ENCODE measurements at places on chromosomes 2 and 18. TPM values are rescaled to one million over a fixed set of nuclear protein-coding genes. Genes with fewer than 3 reads are reported as not detected.

CPS1 gene
- total RNA-seq, result 930 TPM

STARD6 gene
- not detected for total RNA-seq

PSMA8 gene
- total RNA-seq, result not detected

IL36A gene
- not detected for total RNA-seq

ARHGAP25 gene
- total RNA-seq, result 6.4 TPM

REG1A gene
- total RNA-seq, result 0.33 TPM

TUBB8B gene
- total RNA-seq, result not detected

MARCHF4 gene
- not detected for total RNA-seq

VIT gene
- 0.09 TPM for total RNA-seq

HRH4 gene
- total RNA-seq, result 0.19 TPM

CNTNAP5 gene
- total RNA-seq, result not detected

FECH gene
- total RNA-seq, result 1,262 TPM

ALLC gene
- total RNA-seq, result 1.3 TPM

ERFE gene
- total RNA-seq, result 14.0 TPM

CFAP65 gene
- not detected for total RNA-seq

UNC80 gene
- under 0.01 TPM for total RNA-seq

RDH14 gene
- total RNA-seq, result 17.4 TPM

MYO3B gene
- under 0.01 TPM for total RNA-seq

PUM2 gene
- total RNA-seq, result 51.5 TPM

TMEM169 gene
- 1.9 TPM for total RNA-seq

UGT1A6 gene
- total RNA-seq, result not detected

RAB17 gene
- 96.5 TPM for total RNA-seq

ADCY3 gene
- total RNA-seq, result 8.4 TPM

SERPINB3 gene
- 0.05 TPM for total RNA-seq

TTR gene
- 295 TPM for total RNA-seq

SPAG16 gene
- 12.7 TPM for total RNA-seq

PROM2 gene
- total RNA-seq, result 1.1 TPM

FOXI3 gene
- not detected for total RNA-seq

SNRNP200 gene
- 75.2 TPM for total RNA-seq

SPATS2L gene
- total RNA-seq, result 31.4 TPM

TYW5 gene
- 6.3 TPM for total RNA-seq

RUFY4 gene
- total RNA-seq, result 0.05 TPM

SERPINB10 gene
- total RNA-seq, result 4.6 TPM

TNFAIP6 gene
- total RNA-seq, result 0.28 TPM

GPR75 gene
- 5.4 TPM for total RNA-seq

TFPI gene
- 109 TPM for total RNA-seq

C2orf81 gene
- total RNA-seq, result 0.23 TPM

FAP gene
- total RNA-seq, result 0.23 TPM

ABCA12 gene
- total RNA-seq, result not detected

IL1B gene
- total RNA-seq, result 1.0 TPM

NEB gene
- 0.28 TPM for total RNA-seq

NAGK gene
- 31.5 TPM for total RNA-seq

FEV gene
- not detected for total RNA-seq

CHST9 gene
- 6.4 TPM for total RNA-seq

GBX2 gene
- not detected for total RNA-seq

RAMP1 gene
- 17.8 TPM for total RNA-seq

ERBB4 gene
- total RNA-seq, result 0.42 TPM

CCDC121 gene
- total RNA-seq, result 1.6 TPM

DOK6 gene
- total RNA-seq, result 1.0 TPM

ERICH2 gene
- total RNA-seq, result 0.42 TPM

M1AP gene
- total RNA-seq, result 0.09 TPM

INPP1 gene
- total RNA-seq, result 11.9 TPM

SKA1 gene
- total RNA-seq, result 0.08 TPM

KRTCAP3 gene
- total RNA-seq, result 1.8 TPM

CLEC4F gene
- 0.19 TPM for total RNA-seq

SCYGR4 gene
- not detected for total RNA-seq

CTLA4 gene
- total RNA-seq, result not detected

PAX3 gene
- total RNA-seq, result not detected

APOB gene
- total RNA-seq, result 2,949 TPM

Data from liver (tissue), 10 donors.